ENCODE measurements at places on chromosomes 13 and 19.

GRCh38 chr13:100221166-100221565 lies 132.3 kb downstream of the PCCA start:
- no peak for DNase-seq

GRCh38 chr19:18883526-18884304 lies 12.2 kb downstream of the CERS1 start:
- no peak for DNase-seq

DNA sequence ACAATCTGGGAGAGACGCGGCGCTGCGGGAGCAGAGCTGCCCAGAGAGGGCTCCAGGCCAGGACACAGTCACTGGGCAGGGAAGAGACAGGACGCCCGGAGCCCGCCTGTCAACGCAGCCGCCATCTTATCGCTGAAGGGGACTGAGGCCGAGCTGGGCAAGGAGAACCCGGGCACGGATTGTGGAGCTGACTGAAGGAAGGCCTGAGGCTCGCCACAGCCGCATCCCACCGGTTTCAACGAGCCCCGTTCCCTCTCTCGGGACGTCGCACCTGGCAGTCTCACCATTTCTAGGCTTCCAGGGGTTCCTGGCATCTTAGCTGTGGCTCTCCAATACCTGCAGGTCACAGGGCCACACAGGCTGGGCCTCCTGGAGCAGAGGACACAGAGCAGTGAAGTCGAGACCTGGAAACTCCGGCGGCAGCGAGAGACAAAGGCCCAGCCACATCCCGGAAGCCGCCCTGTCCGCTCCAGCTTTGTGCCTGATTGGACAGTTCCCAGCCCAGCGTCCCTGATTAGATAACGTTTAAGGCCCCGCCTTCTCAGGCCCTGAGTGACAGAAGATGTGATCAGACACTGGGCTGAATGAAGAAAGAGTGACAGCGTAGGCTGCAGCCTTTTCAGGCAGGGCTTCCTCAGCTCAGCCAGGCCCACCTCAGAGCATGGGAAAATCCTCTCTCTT lies at the start of gene ZNF91:
TSS of gene ZNF91 (minus strand) at position 431 of the 681 bp plus-strand sequence. CDS start at position 314, 117 bp downstream.
- DNase-seq, result peak; percentile 91

- DNase-seq, result peak; percentile 7
Measured at GRCh38 chr13:87274209-87274819, 396.9 kb upstream of the SLITRK5 start.

DNA sequence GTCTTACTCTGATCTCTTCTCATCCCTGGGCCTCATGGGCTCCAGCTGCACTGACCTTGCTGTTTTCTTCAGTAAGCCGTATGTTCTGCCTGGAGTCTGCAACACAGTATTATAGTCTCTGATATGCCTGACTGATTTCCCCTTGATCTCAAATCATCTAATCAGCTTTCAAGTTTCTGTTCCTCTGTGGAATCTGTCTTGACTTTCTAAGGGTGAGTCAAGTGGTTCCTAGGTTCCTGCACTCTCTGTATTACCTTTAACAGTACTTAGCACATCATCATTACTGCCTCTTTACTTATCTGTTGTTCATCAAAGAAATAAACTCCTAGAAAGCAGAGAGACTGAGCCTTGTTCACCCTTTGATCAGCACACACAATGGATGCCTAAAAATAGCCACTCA lies 350.7 kb downstream of the LMO7 start:
- no peak for DNase-seq

GRCh38 chr13:110416131-110417025 lies 109.3 kb downstream of the COL4A2 start:
- no peak for DNase-seq

DNA sequence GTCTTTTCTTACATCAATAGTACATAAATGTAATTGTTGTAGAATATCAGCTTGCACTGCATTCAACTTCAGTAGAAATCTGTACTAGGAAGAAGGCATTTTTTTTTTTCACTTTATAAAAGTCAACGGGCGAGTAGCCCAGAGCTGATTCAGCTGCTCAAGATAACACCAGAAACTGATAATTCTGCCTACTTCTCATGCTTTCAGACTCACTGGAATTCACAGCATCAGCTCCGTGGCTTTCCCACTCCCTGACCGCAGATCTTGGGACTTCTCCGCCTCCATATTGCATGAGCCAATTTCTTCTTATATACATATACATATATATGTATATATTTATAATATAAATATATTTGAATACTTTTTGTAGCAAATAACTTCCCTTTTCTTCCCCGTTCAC lies 263.1 kb upstream of the RXFP2 start:
- no peak for DNase-seq

DNA sequence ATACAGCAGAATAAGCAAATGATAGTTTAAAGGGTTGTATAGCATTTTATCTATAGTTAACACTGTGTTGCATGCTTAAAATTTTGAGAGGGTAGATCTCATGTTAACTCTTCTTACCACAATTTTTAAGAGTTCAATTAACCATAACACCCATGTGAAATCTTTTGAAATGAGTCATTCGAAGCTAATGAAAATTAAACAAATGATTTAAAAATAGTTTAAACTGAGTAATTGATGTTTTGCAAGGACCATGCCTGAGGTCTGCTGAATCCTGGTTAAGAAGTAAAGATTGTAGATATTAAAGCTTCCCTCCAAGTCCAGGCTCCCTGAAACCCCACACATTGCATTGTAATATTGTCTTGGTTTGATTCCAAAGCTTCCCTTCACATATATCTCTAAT lies 176.7 kb upstream of the RNF113B start:
- DNase-seq, result no peak

DNA sequence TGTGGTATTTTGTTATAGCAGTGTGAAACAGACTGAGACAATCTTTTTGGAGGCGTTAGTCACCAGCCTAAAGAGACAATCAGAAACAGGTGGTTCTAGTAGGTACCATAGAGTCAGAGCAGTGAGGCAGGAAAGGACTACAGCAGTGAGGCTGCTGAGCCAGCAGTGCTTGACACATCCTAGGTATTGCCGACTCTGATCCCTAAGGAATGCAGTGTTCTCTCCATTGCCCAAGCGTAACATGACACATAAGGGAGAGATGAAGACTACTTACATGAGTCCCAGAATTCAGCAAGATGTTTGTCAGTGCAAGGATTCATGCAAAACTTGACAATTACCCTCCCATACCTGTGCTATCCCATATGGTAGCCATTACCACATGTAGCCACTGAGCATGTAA lies 62.4 kb upstream of the XPO4 start:
- DNase-seq, result no peak

DNA sequence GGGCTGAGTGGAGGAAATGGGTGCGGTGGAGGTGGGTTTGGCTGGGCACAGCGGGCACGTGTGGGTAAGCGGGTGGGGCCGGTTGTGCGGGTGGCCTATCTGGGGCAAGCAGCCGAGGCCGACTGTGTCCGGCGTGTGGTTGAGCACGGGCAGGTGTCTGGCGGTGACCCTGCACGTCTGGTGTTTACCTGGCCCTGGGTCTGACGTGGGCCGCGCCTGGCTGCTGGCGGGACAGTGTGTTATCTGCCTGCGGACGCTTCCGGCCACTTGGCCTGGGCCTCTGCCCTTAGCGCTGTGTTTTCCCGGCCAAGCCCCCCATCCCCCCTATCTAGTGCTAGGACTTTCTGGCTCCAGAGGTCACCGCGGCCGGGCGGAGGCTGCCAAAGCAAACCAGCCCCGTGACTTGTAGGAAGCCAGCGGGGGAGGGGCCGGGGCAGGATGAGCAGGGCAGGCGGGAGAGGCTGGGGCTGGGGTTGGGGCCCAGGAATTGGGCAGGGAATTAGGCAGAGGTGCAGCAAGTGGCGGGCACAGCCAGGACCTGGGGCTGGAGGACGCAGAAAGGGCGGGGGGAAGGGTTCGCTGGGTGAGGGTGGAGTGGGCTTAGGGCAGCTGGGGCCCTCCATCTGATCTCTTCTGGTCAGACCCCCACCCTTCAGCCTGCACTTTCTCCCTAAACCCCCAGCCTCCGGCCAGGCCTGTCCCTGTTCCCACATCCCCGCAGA lies 534 bp upstream of the HPN start:
- no peak for DNase-seq

GRCh38 chr19:42248270-42249148 lies 6.1 kb upstream of the GSK3A start:
- DNase-seq, result no peak

- DNase-seq, result no peak
Measured at GRCh38 chr13:113441661-113442060, 11.6 kb downstream of the ADPRHL1 start.

DNA sequence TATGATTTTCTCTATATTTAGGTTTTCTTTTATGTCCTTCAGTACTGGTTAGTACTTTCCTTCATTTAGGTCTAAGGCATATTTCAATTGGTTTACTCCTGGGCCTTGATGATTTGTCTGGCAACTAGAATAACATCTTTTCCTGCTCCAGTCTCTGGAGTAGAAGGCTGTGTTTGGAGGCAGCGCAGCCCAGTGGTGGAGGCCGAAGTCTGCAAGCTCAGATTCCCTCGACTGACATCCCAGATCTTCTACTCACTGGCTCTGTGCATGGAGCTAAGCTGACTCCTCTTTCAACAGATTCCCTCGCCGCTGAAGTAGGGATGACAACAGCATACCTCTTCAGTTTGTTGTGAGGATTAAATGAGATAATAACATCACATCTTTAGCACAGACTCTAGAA lies 141.0 kb downstream of the RAP2A start:
- no peak for DNase-seq

DNA sequence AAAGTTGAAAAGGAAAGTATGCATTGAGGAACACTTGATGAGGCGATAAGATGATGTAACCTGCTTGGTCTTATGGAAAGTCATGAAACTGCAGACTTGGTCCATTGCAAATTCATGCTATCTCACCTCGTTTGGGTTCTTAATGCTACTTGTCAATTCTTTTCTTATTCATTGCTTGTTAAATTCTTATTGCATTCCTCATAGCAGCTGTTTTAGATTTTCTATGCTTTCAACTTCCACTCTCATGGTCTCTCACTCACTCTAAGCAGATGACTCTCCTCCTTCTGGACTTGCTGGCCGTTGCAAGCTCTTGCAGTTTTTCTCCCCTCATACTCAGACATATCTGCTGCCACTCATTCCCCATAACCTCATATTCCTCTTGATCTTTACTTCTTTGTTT lies 67.8 kb upstream of the CSNK1A1L start:
- no peak for DNase-seq

- no peak for DNase-seq
Measured at GRCh38 chr13:50518781-50519201, 324.7 kb downstream of the DLEU7 start.

DNA sequence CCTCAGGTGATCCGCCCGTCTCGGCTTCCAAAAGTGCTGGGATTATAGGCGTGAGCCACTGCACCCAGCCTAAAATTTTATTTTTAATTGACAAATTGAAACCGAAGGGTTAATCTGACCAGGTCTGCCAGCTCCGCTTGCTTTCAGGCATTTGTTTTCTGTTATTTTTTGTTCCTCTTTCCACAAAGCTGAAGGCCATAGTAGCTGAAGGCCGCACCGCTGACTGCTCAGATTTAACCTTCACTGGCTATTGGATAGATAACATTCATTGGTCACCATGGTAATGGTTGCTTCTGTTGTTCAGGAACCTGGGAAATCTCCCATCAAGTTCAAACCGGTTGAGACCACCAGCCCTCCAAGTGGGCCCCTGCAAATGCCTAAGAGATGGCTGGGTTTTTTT lies 124.5 kb upstream of the USP29 start:
- DNase-seq, result no peak

DNA sequence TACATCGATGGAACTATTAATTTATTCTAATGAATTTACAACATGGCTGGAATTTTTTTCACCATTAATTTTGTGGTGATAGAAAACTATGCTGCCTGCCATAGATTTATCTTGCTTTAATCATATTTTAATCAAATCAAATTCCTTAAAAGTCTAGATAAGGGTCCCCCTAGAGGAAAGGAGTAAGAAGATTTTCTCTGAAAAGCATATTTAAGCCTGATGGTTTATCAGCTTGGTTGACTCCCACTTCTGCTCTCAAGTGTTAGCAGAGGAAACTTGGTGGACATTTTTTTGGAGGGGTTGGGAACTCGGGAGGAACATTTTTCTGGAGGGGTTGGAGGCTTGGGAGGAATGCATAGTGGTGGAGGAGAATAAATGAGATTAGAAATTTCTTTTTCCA lies 253.3 kb downstream of the KCNRG start:
- no peak for DNase-seq

DNA sequence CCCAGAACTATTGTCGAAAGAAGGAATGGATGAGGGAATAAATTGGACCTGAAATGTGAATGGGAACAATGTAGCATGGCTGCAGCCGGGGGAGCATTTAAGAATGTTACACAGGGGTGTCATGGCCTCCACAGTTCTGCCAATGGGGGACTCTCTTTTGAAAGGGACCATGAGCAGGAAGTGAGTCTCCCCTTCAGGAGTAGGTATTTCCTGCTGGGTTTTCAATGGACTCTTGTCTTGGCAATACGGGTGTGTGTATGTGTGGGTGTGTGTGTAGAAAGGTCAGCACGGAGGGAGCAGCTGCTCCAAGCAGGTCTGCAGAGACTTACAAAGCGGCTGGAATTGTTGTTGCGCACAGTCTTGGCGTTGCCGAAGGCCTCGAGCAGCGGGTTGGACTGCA lies 24.4 kb downstream of the MYO1F start:
- DNase-seq, result no peak

DNA sequence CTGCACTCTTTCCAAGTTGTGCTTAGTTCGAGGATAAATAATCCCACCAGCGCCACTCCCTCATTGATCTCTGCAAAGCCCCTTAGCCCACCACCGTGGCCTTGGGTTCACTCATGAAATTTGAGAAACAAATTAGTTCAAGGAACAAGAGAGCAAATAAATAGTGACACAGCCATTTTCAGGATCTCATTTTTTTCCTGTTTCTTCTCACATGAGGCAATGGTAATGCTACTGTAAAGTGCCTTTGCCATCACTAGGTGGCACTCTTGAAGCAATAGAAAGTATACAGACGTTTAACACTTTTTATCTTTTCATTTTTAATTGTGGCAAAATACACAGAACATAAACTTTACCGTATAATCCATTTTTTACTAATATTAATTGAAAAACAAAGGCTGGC lies 76.8 kb upstream of the ZNF835 start:
- no peak for DNase-seq

GRCh38 chr13:24668955-24669582 lies 11.1 kb upstream of the ATP12A start:
- no peak for DNase-seq

- DNase-seq, result no peak
Measured at GRCh38 chr13:47809411-47809810, 191.7 kb downstream of the SUCLA2 start.

- DNase-seq, result no peak
Measured at GRCh38 chr19:7469669-7470285, 19.1 kb downstream of the PEX11G start.

- no peak for DNase-seq
Measured at GRCh38 chr19:14434543-14435319, 1.6 kb downstream of the PKN1 start.

- DNase-seq, result no peak
Measured at GRCh38 chr13:91368676-91369440, 21.4 kb downstream of the MIR17HG start.

DNA sequence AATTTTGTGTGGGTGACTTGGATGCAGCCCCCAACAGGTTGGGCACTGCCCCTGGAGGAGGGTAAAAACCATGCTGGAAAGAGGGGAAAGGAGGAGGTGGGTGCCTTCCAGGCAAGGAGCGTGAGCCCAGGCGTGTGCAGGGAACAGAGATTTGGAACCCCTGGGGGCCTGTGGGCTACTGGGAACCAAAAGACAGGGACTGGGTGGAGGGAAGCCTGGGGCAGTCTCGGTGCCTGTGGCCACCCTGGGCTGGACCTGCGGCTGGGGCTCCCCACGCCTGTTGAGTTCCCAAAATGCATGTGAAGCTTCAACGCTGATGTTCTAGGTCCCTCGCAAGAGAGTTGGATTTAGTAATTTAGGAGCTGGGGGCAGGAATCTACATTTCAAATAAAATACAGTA lies 24.8 kb downstream of the GGACT start:
- no peak for DNase-seq

All from activated T-cell treated with anti-CD3 and anti-CD28 coated beads for 24 hours (primary cell).